ENCODE measurements at places on chromosomes 16 and 17. TPM values are rescaled to one million over a fixed set of nuclear protein-coding genes. Genes with fewer than 3 reads are reported as not detected.

The SDR42E2 gene
- not detected for total RNA-seq

DNA sequence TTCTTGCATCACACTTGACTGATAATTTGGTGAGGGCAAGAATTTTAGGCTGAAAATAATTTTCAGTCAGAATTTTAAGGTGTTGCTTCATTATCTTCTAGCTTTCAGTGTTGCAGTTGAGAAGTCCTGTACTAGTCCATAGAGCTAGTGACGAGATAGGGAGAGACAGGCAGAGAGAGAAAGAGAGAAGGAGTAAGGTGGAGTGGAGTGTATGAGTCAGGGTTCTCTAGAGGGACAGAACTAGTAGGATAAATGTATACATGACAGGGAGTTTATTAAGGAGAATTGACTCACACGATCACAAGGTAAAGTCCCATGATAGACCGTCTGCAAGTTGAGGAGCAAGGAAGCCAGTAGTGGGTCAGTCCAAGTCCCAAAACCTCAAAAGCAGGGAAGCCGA lies 127.2 kb downstream of the UTP18 start:
- no peak for DNase-seq

The LDHD gene
- 0.26 TPM for total RNA-seq

GRCh38 chr17:3992370-3992769 lies 28.1 kb upstream of the ATP2A3 start:
- no peak for DNase-seq

DNA sequence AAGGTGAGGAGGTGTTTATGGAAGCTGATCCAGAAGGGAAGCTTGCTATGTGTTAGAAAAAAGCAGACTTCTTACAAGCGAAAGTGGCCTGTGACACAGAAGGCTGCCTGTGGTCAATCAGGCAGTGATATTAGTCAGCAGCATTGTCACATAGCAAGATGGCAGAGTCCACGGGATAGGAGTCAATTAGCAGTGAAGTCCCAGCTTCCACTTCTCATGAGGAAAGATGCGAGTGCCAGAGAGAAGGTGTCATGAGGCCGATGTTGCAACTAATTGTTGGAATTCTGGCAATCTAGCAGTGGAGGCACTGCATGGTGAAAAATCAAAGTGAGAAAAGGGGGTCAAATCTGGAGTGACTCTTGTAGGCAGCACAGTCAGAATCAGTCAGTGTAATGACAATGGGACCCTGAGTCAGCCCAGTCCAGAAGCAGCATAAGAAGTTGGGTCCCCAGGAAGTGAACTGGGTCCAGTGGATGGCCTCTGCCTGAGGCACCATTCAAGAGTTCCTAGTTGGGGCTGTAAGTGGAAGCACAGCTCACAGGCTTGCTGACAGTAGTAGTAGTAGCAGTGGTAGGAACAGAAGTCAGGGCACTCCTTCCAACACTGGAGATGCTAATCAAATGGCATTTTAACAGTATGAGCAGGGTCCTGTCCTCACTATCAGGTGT lies 85.1 kb downstream of the TNFRSF13B start:
- DNase-seq, result no peak

The ZG16B gene
- total RNA-seq, result 11.7 TPM

DNA sequence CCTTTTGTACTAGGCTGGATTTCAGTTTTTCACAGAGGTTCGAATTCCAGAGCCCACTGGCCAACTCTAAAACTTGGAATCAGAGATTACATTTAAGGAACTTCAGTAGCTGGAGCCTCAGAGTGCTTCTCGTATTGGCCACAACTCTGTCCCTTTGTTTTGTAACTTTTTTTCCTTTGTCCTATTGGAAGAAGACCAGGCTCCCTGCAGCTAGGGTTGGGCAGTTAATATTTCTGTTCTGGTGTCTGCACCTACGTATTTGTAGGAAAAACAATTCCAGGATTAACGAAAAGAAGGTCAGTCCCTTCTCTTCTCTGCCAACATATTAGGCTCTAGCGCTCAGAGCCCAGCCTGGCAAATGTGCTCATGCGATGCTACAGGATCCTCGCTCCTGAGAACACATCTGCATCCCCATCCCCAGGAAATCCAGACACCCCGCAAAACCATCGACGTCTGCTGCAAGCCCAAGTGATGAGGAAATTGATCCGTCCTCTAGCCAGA lies 1.9 kb downstream of the CDH11 start:
- no peak for DNase-seq

- no peak for DNase-seq
Measured at GRCh38 chr16:51747329-51747728, 596.3 kb upstream of the SALL1 start.

DNA sequence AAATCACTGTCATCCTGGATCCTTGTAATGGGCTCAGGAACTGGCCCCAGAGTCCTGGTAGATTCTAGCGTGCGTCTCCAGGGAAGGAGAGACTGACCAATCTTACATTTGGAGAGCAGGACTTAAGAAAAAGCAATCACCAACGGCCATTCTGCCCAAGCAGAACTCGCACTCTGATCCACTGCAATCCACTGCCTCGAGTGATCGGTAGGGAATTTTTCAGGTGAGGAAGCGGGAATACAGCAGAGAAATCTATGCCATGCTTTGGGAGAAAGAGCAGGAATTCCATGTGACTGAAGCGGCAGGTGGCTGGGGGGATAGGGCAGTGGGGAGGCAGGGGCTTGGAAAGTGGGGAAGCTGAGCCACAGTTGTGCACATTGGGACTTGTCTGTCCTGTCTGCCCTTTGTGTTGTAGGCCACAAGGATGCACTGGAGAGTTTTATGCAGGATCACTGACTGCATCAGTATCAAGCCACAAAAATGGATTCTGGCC lies 143.9 kb upstream of the HS3ST2 start:
- no peak for DNase-seq

- no peak for DNase-seq
Measured at GRCh38 chr17:17321356-17322025, 18.3 kb downstream of the NT5M start.

GRCh38 chr17:50841949-50842354 lies 6.6 kb downstream of the WFIKKN2 start:
- no peak for DNase-seq

DNA sequence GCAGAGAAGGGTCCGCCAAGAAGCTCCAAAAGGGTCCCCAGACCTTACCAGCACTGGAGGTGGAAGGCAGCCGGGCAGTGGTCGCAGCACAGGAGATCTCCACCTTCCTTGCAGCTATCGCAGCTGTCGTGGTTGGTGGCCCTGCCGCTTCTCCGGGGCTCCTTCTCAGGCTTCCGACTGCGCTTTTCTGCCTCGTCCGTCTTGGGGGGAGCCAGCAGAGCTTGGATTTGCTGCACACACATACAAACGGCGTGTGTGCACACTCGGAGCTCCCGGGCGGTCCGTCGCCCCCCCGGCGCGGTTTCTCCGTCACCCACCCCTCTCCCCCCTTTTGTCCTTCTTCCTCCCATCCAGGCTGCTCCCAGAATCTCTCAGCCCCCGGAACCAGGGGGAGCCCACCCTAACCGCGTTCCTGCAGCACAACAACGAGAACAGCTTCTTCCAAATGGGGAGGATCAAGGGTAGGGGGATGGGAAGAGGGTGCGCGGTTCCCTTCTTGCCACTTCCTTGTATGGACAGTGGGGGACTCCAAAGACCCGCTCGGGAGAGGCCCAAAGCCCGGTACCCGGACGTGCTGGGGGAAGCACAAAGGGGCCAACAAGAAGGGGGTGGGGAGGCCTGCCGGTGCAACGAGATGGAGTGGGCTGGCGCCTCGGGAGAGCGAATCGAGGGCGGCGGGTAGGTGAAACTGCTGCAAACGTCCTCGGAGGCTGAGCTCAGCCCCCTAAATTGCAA lies 1.1 kb downstream of the PHF12 start:
- peak; percentile 45 for DNase-seq

The SOX8 gene
- 0.61 TPM for total RNA-seq

The MVP gene
- 124 TPM for total RNA-seq

- DNase-seq, result no peak
Measured at GRCh38 chr17:56699186-56699894, 105.8 kb downstream of the NOG start.

DNA sequence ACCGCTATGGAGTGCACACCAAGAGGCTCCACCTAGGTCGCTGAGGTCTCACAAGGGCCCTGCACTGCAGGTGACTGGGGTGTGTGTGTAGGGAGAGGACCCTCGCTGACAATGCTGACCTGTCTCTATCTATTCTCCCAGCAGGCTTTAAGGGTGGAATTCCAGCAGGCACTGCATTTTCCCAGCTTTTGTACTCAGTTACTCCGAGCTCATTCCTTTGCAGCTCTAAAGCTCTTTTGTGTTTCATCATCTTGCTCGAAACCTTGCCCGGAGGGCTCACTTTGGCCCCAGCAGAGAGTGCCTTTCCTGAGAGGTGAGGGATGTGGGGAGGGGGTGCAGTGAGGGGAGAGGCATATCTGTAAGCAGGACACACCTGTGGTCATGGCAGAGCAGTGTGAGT lies 39.3 kb downstream of the SMPD3 start:
- DNase-seq, result no peak

GRCh38 chr17:77721846-77722160 lies 236.7 kb upstream of the TNRC6C start:
- DNase-seq, result no peak

DNA sequence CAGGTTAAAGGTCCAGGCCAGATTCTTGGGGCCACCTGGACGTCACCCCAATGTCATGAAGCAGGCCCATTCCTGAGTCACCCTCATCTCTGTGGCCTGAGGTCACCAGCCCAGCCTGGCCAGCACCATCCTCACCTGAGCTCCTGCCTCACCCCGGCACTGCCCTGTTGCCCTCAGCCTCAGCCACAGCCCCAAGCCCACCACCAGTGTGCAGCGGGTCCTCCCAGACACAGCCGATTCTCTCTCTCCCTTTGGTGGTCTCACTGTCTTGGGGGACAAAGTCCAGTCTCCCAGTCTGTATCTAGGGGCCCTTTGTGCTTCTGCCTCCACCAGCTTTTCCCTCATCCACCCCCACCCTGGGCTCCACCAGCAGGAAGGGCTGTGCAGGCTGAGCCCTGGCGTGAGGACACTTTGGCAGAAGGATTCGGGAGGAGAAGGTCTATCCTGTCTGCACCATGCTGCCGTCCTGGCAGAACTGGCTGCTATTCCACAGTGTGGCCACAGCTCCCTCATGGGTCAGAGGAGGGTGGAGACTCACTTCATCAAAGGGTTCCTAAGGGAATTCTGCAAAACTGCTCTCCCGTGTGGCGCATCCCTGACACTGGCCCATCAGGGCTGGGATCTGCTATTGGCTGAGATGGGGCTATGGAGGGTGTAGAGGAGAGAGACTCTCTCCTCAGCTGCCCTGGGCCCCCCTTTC lies 64.3 kb downstream of the PRMT7 start:
- no peak for DNase-seq

GRCh38 chr16:5030251-5030870 lies 3.4 kb downstream of the NAGPA start:
- DNase-seq, result no peak

- no peak for DNase-seq
Measured at GRCh38 chr16:81427219-81427618, 17.4 kb upstream of the CMIP start.

The CASKIN2 gene
- 2.0 TPM for total RNA-seq

DNA sequence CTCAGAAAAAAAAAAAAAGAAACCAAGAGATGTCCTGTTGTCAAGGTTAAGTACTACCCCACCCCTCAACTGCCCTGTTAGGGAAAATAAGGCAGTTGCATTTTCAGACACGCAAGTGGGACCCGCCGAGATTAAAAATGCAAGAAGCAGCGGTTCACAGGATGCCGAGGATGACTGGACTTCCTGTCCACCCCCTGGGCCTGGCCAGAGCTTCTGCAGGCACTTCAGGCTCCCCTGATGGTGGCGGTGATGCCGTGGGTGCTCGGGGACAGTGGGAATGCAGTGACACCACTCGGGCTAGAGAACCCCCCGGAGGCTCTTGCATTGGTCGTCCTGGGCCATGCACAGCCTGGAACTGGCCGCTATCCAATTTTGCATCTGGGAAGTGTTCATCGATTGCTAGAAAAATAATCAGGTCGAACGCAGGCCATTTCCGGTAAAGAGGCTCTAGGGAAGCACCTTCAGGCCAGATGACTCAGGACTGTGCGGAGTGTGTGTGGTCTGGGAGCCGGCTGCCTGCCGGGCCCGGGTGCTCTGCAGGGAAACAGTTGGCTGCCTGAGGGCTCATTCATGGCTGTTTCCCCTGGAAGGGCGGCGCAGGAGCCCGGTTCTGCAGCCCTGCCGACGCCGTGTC lies 13.4 kb upstream of the CRISPLD2 start:
- no peak for DNase-seq

DNA sequence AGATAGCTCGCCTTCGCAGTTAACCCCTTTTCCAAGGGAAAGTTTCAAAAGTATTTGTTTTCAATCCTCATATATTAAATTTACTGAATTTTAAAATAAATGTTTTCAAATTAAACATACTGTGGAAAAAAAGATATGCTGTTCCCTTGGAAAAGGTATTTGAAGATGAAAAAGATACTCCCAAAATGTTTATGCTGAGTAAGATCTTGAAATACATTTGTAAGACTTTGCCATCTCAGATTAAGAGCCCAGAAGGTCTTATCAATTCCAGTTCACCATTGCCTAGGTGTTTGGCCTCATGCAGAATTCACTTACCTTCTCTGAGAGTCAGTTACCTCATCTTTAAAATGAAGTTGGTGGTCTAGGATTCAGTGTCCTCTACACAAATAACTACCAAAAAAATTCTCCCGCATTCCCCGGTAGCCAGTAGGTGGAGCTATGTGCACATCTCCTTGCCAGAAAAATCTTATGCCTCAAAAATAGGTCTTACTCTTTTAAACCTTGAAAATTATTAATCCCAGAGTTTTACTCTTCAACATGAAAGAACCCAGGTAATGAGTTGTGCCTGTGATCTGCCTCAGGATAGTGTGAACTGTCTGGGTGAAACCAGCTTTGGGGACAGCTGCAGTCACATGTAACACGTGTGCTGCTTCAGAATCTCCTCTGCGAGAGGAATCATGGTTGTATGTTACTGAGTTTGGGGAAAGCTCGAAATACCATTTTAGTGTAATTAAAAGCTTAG lies 178.3 kb downstream of the MRTFB start:
- DNase-seq, result peak; percentile 19

DNA sequence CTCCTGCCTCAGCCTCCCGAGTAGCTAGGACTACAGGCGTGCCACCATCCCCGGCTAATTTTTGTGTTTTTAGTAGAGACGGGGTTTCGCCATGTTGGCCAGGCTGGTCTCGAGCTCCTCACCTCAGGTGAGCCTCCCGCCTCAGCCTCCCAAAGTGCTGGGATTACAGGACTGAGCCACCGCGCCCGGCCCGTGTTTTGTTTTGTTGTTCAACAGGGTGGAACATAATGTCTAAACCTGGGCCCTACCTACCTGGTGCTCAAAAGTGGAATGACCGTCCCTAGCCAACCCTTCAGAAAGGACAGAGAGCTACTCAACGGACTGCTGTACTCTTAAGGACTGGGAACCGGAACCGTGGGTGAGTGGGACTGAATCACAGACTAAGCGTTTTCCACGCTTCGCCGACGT lies 772 bp upstream of the KIF22 start:
- DNase-seq, result no peak

- no peak for DNase-seq
Measured at GRCh38 chr17:10583834-10584233, 34.4 kb upstream of the MYH2 start.

The SYNGR3 gene
- total RNA-seq, result 26.3 TPM

GRCh38 chr17:73770115-73770848 lies 126.0 kb upstream of the SDK2 start:
- no peak for DNase-seq
